Ureter (tissue), 1 donor: ENCODE measurements at places on chromosomes 16 and 17. TPM values are rescaled to one million over a fixed set of nuclear protein-coding genes. Genes with fewer than 3 reads are reported as not detected.

TMC8 gene
- total RNA-seq: 18.2 TPM

DNA sequence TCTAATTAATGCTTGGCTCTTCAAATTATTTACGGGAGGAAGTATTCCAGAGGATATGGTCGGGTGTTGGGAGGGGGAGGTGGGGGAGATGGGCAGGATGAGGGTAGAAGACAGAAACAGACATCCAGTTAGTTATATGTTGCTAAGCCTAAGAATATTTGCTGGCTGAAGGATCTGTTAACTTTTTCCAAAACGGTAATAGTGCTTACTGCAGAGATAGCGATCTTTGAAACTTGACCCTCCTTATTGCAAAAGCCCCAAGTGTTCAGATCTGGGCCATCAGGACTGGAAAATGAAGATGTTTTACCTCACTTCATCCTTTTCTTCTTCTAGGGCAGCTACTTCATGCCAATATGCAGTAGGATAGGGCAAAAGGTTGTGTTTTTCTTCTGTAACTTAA is 27.0 kb upstream of the MMD start:
- no peak for DNase-seq

DNA sequence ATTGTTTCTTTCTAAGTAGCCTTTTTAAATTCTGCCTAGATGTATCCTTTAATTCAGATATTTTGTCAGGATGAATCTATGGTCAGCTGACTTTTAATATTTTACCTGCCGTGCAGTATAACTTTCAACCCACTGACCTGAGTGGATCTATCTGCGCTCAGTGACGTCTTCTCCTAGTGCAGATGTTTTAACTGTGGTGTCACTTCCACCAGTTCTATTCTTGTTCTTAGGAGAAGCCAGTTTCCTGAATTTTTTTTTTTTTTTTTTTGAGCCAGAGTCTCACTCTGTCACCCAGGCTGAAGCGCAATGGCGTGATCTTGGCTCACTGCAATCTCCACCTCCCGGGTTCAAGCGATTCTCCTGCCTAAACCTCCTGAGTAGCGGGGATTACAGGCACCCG is 5.0 kb upstream of the TM4SF5 start:
- no peak for DNase-seq

DNA sequence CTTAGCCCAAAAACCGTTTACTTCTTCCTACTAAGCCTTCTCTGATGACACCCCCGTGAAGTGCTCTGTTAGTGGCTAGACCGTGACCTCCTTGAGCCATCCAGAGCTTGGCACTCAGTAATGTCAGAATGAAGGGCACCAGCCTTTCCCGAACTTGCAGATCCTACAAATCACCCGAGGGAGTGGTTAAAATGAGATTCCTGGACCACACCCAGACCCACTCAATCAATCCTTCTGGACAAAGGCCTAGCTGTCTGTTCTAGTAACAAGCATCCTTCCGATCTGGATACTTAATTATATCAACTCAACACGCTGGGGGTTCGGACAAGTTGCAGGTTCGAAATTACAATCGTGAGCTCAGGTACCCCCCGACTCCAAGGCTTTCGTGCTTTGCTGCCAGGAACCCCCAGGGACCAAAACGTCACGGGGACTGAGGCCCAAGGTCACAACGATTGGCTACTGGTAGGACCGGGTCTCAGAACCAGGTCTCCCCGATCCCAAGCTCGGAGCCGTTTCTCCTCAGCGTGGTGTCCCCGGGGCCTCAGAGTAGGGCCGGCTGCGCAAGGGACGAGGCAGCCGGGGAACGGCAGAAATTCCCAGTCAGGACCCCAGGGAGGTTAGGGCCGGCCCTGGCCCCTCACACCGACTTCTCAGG is 527 bp downstream of the CIAPIN1 start:
- peak; percentile 48 for DNase-seq

KRT36 gene
- total RNA-seq: not detected
